ENCODE measurements at places on chromosomes 5 and 9.

- DNase-seq = no peak
Observed at GRCh38 chr5:104821606-104822005, 1259.0 kb upstream of the NUDT12 start.

- peak; percentile 83 for DNase-seq
Observed at GRCh38 chr5:119397518-119398380, 41.9 kb downstream of the TNFAIP8 start.

- peak; percentile 87 for DNase-seq
Observed at GRCh38 chr5:36457511-36458270, 148.7 kb upstream of the SLC1A3 start.

- DNase-seq = no peak
Observed at GRCh38 chr9:84780385-84780784, 110.9 kb downstream of the NTRK2 start.

- DNase-seq = no peak
Observed at GRCh38 chr5:158283397-158283796, 424.5 kb upstream of the CLINT1 start.

DNA sequence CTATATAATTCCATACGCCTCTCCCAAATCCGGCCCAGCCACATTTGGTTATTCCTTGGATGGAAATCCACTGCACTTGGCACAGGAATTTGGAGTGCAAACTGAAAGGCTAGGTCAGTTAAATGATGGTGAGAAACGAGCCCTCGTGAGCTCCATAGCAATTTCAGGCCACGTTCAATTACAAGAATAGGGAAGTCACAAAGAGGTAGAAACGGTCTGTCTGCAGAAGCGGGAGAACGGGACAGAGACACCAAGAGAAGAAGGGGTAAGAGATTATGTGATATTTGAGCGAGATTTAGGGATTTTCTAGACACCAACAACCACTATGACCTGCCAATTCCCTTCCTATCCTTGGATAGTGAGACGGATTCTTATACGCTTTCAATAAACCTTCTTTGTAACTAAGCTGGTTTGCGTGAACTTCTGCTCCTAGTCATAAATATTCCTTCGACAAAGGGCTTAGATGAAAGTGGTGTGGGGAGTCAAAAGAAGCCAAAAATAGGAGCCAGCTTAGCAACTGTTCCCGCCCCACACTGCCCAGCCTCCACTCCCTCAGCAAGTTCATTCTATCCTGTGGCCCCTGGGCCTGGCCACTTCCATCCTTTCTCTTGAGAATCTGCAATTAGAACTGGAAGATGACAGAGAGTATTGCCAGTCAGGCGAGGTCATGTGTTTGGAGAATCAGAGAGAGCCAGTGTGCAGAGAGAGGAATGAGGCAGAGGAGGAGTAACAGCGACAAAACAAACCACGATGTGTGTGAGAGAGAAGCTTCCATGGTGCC is 118.4 kb downstream of the ZNF608 start:
- DNase-seq = no peak

DNA sequence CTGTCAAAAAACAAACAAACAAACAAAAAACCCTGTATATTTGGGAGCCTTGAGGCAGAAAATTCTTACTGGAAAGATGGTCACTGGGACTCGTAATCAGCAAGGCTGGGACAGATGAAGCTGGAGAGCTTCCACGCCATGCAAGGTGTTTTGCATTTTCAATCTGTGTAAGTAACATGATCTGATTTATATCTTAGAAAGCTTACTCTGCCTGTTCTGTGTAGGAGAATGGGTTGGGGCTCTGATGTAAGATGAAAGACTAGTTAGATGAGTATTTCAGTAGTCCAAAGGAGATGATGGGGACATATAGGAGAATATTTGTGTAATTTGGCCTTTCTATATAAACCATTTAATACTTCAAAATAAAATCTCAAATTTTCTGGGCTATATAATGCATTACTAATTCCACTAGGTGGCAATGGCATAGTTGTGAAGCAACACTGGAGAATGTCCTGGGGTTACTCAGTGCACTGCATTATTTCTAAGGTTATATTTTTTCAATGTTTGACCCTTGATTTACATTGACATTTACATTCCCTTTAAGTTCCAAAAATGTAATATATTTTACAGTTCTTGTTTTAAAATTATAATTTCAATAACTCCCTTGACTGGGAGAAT is 21.9 kb upstream of the FSD1L start:
- DNase-seq = peak; percentile 30

GRCh38 chr9:133116346-133117231 is 4.5 kb downstream of the RALGDS start:
- no peak for DNase-seq

GRCh38 chr5:146647656-146648199 is 131.7 kb upstream of the GPR151 start:
- DNase-seq = no peak

- DNase-seq = no peak
Observed at GRCh38 chr5:55495216-55495615, 39.5 kb downstream of the PLPP1 start.

DNA sequence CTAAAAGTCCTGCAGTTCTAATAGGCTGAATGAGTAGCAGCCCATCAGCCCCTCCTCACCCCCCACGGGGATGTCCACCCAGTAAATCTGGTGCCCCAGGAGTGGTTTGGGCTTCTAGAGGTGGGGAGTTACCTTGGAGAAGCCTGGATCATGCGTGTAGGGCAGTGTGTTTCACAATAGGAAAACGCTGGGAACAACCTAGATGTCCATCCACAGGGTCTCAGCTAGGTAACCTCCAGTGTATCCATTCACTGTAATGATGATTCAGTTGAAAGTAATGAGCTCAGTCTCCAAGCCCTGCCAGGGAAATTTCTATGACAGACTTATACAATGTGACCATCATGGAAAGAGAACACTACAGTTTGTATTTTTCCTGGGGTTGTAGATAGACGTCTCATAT is 51.8 kb downstream of the NDST1 start:
- DNase-seq = peak; percentile 56

GRCh38 chr5:14025569-14026286 is 81.2 kb upstream of the DNAH5 start:
- DNase-seq = no peak

DNA sequence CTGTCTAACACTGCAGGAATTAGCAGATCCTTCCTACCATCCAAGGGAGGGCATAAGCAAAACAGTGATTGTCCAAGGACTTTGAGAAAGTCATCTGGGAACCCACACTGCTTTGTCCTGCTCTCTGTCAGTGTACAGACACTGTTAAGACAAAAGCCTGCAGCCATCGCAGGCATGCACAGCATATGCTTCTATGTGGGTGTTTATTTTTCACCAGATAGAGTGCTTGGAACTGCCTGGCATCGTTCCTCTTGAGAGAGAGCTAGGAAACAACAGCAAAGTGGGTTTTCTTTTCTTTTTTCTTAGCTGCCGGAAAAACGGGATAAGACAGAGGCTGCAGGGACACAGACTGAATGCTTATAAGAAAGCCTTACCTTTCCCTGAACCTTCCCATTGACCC is 212.3 kb downstream of the ICE1 start:
- DNase-seq = no peak

DNA sequence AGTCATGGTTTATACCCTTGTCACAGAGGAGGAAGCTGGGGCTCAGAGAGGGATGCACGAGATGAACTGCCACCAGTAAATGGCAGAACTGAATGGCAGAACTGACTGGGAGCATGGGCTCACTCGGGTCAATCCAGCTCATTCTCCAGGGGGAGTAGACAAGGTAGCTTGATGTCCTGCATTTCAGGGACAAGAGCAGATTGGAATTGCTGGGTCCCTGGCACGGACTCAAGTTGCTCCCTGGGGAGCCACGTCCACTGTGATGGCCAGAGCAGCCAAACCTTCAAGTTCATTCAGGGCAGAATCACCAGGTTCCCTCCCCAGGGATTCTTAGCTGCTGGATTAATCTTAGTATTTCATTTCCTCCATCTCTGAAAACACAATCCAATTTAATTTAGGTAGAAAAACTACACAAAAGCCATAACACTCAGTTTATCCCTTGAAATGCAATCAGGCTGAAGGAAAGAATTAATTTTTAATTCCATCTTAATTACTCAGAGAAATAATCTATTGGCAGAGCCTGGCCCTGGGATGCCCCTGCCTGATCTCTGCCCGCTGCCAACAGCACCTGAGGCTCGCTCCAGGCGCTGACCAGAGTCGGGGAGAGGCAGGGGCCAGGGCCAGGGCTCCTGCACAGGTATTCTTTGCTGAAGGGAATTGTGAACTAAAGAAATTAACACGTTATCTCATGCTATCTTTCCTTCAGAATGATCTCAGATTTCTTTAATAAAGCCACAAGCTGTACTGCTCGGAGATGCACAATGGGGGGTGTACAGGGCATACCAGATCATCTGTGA is 42.0 kb upstream of the UNC5A start:
- DNase-seq = no peak

GRCh38 chr5:125148076-125148475 is 401.6 kb upstream of the ZNF608 start:
- DNase-seq = no peak

- no peak for DNase-seq
Observed at GRCh38 chr5:1786621-1787471, 12.8 kb downstream of the MRPL36 start.

GRCh38 chr5:110544603-110545002 is 181.9 kb downstream of the TMEM232 start:
- DNase-seq = peak; percentile 0

GRCh38 chr5:173330338-173331206 is 2.4 kb upstream of the STC2 start:
- DNase-seq = no peak

DNA sequence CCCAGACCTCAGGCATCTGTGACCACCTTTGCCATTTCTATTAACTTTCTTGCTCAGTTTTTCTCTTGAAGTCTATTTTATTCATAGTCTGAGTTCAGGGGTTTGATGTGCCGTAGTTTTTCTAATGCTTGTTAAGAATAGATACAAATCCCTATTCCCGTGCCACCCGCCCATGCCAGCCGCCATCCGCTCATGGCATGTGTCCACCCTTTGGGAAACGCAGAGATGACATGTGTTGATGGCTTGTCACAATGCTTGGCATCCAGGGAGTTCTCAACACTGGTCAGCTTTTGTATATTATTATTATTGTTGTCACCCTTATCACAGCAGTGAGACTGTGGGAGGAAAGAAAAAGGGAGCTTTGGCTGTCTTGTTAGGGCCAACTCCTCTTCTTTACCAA is 17.3 kb upstream of the ANGPTL2 start:
- no peak for DNase-seq

GRCh38 chr5:9658706-9659105 is 28.6 kb upstream of the TAS2R1 start:
- peak; percentile 88 for DNase-seq

DNA sequence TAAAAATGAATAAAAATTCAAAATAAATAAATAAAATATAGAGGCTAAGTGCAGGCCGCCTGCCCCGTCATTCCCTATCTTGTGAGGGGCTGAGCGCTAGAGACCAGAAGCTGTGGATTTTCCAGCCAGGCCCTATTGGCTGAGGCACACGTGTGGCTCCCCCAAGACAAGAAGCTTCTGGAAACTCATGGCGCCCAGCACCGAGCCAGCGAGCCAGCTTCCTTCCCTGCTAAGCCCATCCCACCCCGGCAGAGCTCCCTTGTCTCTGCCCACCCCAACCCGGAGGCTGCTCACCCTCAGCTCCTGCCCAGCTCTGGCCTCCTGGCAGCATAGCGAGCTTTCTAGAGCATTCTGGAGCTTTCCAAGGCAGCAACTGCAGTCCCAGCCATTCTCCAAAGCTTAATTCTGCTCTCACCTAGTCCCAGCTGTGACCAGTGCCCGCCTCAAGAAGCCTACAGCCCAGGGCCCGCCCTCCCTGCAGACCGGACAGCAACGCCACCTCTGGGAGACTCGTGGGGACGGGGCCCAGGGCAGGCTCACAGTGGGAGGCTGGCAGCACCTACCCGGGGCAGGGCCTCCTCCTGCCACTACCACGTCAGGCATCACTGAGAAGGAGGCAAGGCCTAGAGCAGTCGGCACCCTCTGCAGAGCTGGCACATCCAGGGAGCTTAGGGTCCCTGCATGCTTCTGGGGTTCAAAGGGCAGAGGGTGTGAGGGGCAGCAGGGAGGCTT is 23.2 kb upstream of the TMEM250 start:
- no peak for DNase-seq

DNA sequence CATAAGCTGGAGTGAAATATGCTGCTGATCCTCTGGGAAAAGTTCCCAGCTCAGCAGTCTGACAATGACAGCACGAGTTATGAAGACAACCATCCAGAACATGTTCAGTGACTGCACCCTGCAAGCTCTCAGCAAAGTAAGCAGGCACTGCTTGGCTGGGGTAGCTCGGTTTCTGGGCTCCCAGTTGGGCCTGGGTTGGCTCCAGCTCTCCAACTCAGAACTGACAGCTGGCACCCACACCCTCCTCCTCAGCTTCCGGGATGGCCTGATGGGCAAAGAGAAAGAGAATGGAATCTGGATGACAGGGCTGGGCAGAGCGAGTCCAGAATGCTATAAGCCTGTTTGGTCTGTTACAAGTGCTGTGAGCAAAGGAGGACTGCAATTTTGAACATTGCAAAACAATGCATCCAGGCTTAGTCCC is 185.0 kb downstream of the CSNK1G3 start:
- DNase-seq = no peak

DNA sequence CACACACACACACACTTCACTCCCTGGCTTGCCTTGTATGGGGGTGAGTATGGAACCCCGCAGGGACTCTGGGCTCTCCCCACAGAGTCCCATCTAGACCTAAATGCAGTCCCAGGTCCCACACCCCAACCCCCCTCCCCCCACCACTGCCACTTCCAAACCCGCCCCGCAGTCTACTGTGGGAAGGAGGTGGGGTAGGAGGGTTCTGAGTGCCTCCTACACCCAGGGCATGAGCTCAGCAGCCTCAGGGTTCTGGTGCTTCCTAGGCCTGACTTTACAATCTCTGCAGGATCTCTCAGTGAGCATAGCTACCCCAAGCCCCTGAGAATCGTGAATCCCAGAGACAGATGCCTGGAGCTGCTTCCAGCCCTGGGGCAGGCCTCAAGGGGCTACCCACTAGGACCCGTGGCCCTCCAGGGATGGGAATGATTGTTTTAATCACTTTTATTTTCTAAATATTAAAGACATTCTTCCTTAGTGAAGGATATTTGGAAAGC is 1.5 kb upstream of the NACC2 start:
- no peak for DNase-seq

DNA sequence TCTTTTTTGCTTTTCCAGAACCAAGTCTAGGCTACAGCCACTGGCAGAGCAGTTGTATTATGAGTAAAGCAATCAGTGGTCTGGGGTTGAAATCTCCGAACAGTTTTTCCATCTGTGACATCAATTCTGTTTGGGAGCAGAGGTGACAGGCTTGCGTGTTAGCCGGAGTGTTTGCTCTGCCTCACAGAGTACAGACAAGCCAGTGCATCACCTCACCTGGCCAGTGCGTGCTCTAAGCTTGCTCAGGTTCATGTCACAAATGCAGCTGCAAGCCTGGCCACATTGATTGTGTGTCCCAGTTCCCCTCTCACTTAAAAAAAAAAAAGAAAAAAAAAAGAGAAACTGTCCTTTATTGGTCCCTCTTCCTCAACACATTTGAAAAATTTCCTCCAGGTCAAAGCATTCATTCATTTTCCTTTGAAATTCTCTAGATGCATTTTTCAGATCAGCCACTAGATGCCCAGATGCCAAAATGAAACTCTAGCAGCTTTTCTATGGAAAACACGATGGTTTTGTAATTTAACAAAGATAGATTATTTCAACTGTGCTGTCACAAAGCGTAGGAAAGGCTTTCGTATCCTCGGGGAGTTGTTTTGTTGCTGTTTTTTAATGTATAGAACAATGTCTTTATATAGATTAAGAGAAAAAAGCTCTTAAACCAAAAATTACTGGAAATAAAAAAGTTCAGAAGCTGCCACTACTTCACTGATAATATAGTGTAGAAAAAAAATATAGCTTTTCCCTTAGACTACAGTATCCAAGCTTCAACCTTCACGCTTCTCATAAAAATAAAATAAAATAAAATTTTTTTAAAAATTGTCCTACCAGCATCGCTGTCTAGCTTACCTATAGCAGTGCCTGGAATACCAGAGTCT is 585.5 kb downstream of the TLE1 start:
- no peak for DNase-seq

Data from fibroblast of skin of right biceps (primary cell).